ENCODE measurements at places on chromosomes 3 and 15. TPM values are rescaled to one million over a fixed set of nuclear protein-coding genes. Genes with fewer than 3 reads are reported as not detected.

- no peak for DNase-seq
These were observed 86.4 kb downstream of the NSMCE3 start for GRCh38 chr15:29183071-29183831.

Gene GUCA1C
- polyA plus RNA-seq, result not detected

DNA sequence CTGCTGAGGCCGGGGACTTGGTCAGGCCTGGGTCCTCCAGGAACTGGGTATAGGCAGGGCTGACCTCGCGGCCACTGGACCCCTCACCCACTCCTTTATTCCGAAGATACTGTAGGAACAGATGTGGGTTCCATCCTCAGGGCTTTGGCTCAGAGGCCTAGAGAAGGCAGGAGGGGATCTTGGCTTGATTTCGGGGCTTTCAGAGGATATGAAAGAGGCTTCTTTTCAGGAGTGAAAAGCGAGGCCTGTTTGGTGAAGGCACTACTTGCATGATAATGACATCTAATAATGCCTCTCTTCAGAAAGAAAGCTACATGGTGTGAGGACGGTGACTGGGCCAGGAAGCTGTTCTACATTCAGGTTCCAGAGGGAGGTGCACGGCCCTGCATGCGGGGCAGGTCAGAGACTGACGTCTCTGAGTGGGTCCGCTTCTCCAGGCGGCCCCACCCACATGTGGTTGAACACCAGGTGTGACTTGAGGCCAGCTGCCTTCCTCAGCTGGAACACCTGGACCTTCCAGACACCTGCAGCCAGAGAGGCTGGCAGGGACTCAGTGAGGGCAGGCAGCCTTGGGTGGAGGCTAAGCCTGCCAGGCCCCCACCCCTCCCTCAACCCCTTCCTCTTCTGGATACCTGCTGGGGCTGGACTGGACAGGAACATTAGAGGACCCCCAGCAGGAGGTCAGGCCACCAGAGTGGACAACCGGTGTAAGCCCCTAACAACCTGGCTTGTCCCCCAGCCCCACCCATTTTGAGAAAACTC is 31.1 kb upstream of the HHATL start:
- DNase-seq, result no peak

GRCh38 chr15:92098869-92099268 is 245.4 kb downstream of the SLCO3A1 start:
- DNase-seq, result no peak

DNA sequence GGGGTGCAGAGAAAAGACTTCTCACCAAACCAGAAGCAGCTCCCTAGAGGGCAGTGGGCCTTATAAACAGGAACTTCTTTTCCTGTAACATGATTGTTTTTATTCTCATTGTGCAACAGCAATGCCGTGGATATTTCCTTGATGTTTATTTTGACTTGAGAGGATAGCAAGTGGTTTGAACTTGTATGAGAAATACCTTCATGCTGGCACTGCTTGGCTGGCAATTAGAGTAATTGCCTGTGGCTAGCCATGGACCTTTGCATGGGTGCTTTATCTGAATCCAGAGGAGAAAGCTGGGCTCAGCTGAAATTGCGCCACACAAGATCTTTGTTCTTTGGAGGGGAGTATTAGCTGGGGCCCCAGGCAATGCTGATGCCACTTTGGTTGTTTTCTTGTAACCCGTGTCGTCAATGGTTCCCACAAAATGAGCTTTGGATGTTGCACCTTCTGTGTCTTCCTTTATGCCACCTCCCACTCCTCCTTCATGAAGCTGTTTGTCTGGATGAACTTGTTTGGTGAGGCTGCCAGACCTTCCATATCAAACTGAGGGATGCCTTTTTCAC is 37.9 kb downstream of the CMTM8 start:
- DNase-seq, result no peak

DNA sequence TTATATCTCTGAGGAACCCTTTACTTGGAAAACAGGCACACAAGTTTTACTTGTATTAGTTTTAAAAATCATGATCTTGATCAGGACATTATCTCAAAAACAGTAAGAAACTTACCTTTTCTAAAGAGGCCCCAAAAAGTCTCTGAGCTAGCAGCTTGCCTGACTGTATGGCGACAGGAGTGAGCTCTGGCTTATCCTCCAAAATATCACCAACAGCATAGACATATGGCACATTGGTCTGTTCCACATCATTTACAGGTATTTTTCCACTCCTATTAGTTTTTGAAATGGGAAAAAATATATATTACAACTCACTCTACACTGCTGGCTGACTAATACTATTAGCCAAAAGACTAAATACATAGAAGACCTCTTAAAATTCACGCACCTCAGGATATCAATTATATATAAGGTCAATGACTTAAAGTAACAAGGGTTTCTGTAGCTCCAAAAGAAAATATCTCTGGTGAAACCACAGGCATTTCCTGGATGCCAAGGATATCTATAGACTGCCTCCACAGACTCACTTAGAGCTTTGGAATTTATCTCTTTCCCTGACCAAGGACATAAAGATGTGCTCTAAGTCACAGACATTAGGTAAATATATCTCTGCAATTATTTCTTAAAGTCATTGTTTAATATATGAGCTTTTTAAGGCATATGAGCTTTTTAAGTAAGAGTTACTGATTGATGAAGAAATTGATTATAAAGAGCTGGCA is 33.1 kb downstream of the TXNRD3 start:
- DNase-seq, result no peak

Gene C15orf40
- polyA plus RNA-seq, result 17.9 TPM

GRCh38 chr3:4546346-4547178 is 53.4 kb downstream of the ITPR1 start:
- DNase-seq, result no peak

GRCh38 chr3:59368900-59369675 is 319.3 kb upstream of the CFAP20DC start:
- DNase-seq, result no peak

Gene NR2F2
- polyA plus RNA-seq, result 47.0 TPM

GRCh38 chr3:46477145-46477544 is 12.4 kb upstream of the LTF start:
- no peak for DNase-seq

Gene GATA2
- 13.4 TPM for polyA plus RNA-seq

DNA sequence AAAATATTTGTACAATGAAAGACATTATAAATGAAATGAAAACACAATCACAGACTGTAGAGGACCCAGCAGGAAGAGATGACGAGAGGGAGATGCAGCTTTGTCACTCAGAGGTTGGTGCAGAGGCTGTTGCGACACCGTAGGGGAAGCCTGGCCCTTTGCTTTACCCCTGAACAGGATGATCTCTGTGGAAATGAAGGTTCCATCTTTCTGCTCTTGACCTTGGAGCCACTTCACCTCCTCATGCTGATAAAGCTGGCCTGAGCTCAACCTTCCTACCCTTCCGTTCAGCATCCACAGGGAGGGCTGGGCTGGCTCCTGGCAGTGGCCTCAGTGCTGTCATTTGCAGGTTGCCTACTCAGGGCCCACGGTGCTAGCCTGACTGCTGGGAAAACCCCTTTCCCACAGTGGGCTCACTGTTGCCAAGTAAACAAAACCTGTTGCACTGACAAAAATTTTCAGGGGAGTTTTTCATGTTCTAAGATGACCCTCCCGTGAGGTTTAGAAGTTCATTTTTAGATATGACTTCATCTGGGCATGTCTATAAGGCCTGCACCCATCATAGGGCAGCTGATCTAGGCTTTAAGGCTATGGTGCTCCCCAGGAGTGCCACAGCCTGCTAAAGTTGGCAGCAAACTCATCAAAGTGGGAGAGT is 3.0 kb upstream of the CD80 start:
- no peak for DNase-seq

Gene NUP210
- polyA plus RNA-seq, result 0.13 TPM

Gene PTX3
- 60.8 TPM for polyA plus RNA-seq

Gene SCAMP5
- 3.6 TPM for polyA plus RNA-seq

DNA sequence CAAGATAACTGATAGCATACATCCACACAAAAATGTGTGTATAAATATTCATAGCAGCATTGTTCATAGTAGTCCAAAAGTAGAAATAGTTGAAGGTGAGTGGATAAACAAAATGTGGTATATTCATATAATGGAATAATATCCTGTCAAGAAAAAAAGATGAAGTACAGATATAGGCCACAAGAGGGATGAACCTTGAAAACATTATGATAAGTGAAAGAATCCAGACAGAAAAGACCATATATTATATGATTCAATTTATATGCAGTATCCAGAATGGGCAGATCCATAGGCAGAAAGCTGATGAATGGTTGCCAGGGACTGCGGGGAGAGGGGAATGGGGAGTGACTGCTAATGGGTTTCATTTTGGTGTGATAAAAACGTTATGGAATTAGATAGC is 54.3 kb upstream of the TNIK start:
- no peak for DNase-seq

- DNase-seq, result no peak
These were observed 77.2 kb upstream of the TPRG1 start for GRCh38 chr3:189094539-189094938.

Gene B3GNT5
- 0.60 TPM for polyA plus RNA-seq

GRCh38 chr3:28971156-28971555 is 309.7 kb upstream of the RBMS3 start:
- DNase-seq, result no peak

Gene SPATA12
- not detected for polyA plus RNA-seq

Gene SKIC8
- polyA plus RNA-seq, result 72.8 TPM

GRCh38 chr3:177770383-177771230 is 573.3 kb upstream of the TBL1XR1 start:
- peak; percentile 41 for DNase-seq

GRCh38 chr3:56879436-56880215 is 77.9 kb upstream of the ARHGEF3 start:
- no peak for DNase-seq

DNA sequence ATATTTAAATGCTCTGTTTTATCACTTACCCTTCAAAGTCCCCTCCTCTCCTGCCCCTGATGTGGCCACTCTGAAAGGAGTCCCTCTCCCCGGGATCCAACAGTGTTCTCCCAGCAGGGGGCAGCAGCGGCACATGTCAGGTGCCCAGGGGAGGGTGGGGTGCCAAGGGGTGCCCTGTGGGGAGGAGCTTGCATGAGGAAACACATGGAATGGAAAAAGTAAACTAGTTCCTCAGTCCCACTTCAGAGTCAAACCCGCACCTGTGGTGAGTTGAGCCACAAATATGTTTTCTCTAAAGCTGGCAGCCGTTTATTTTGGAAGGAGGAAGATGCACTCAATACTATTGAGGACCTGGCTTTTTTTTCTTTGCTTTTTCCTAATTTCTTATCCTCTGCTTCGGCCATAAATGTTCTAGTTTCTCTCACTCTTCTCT is 30.1 kb upstream of the NRROS start:
- DNase-seq, result no peak

Measured in BJ (cell line).